ENCODE measurements at places on chromosomes 6 and 20.
A peak's percentile ranks its signal among the peaks of the same experiment; 100 is the strongest.

- DNase-seq: no peak
Measured at GRCh38 chr6:111741177-111741952, 131.9 kb downstream of the FYN start.

- no peak for DNase-seq
Measured at GRCh38 chr6:35945650-35946025, 24.7 kb upstream of the SRPK1 start.

- DNase-seq: no peak
Measured at GRCh38 chr6:97703661-97704060, 420.6 kb upstream of the MMS22L start.

DNA sequence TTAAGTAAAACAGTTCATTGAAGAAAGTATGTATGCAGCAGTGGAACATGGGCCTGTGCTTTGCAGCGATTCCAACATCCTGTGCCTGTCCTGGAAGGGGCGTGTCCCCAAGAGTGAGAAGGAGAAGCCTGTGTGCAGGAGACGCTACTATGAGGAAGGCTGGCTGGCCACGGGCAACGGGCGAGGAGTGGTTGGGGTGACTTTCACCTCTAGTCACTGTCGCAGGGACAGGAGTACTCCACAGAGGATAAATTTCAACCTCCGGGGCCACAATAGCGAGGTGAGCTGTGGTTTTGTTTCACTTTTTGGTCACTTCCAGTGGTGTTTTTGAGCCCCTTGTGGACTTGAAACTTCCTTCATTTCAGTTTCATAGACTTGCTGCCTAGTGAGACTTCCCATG, 1.7 kb downstream of the TULP4 start:
- no peak for DNase-seq

DNA sequence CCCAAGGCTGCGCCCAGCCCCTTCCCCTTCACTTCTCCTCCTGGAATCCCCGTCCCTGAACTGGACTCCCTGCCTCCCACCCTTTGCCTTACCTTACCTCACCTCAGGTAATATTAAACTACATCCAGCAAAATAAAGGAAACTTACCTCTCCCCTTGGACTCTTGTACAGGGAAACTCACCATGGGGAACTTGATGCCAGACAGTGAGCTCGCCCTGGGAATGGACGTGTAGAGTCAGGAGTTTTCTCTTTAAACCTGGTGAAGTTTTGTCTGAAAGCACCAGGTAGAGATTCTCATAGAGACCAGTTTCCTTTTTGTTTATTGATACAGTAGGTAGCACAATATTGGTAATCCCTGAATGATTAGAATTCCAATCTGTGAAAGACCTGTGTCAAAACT, 544 bp upstream of the HLA-C start:
- no peak for DNase-seq

- DNase-seq: peak; percentile 30
Measured at GRCh38 chr20:53866794-53867740, 203.3 kb downstream of the BCAS1 start.

DNA sequence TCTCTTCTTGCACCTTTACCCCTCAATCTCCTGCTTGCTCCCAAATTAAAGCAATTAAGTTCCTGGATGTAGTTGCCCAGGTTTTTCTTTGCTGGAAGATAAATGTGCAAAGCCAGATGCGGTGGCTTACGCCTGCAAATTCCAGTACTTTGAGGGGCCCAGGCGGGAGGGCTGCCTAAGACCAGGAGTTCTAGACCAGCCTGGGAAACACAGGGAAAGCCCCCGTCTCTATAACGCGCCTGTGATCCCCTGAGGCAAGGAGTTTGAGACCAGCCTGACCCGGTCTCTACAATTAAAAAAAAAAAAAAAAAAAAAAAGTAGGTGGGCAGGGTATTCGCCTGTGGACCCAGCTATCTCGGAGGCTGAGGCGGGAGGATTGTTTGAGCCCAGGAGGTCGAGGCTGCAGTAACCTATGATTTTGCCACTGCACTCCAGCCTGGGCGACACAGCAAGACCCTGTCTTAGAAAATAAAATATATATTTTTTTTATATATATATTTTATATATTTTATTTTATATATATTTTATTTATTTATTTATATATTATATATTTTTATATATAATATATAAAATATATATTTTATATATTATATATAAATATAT, 461 bp upstream of the DCDC2 start:
- no peak for DNase-seq

DNA sequence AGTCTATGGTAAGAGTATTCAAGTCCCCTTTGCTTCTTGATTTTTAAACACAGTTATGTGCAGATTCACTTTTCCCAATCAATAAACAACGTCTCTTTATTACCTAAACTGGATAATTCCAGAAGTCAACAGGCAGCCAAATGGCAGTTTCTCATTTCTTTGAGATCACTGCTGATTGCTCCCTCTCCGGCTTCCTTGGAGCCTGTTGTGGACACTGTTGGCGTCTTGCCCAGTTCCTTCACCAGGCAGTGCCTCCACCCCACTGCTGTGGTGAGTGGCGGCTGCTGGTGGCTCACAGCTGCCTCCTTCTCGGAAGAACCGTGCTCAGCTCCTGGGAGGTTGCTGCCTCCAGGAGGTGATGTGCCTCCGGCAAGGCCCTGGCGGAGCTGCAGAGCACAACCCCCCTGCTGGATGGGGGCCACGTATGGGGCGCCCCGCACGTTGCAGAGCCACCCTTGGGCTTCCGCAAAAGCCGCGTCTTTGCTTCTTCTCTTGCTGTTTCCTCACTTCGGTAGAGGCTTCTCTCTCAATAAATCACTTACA, 105.1 kb upstream of the CNKSR3 start:
- DNase-seq: peak; percentile 71

GRCh38 chr6:56364827-56365339, 117.5 kb upstream of the COL21A1 start:
- DNase-seq: peak; percentile 27

GRCh38 chr6:130982941-130983456, 80.0 kb downstream of the EPB41L2 start:
- DNase-seq: no peak

GRCh38 chr6:36422714-36423100, 19.9 kb downstream of the PXT1 start:
- DNase-seq: no peak
